Muscle of back (tissue), 13 donors: ENCODE measurements at places on chromosomes 5 and 9. TPM values are rescaled to one million over a fixed set of nuclear protein-coding genes. Genes with fewer than 3 reads are reported as not detected.
A peak's percentile ranks its signal among the peaks of the same experiment; 100 is the strongest.

GRCh38 chr9:90521811-90522570 is 120.6 kb downstream of the DIRAS2 start:
- DNase-seq, result no peak

DNA sequence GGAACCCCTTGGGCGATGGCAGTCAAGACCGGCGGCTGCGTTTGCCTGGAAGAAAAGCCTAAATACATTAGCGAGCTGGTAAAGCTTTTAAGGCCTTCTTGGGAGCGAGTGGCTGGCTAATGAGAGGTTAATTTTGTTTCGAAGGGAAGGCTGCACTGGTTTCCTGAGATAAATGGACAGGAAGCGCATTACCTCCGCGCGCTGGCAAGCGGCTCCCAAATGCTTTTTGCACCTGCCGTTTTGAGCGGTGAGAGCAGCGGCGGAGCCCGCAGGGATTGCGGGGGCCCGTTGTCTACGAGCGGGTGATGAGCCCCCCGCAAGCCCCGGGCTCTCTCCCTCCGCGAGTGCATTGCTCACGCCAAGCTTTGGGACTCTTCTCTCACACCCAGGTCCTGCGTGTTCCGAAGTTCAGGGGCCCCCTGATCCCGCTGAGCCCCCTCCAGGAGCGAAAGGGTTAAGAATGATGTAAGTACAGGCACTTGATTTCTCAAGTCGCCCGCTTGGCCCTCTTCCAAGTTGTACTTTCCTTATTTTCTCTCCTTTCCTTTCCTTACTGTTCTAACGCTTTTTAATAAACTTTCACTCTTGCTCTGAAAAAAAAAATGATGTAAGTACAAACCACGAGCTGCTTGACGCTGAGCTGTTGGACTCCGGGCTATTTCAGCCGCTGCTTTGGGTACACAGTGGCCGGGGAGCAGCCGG is 3.1 kb upstream of the RGMB start:
- DNase-seq, result peak; percentile 83

The ZNF483 gene
- 0.99 TPM for polyA plus RNA-seq

GRCh38 chr5:115850744-115851416 is 9.1 kb downstream of the AP3S1 start:
- peak; percentile 31 for DNase-seq

DNA sequence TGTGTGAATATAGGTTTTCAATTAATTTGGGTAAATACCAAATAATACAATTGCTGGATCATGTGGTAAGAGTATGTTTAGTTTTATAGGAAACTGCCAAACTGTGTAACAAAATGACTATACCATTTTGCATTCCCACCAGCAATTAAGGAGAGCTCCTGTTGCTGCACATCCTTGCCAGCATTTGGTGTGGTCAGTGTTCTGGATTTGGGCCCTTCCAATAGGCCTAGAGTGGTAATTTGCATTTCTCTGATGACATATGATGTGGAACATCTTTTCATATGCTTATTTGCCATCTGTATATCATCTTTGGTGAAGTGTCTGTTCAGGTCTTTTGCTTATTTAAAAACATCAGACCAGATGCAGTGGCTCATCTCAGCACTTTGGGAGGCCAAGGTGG is 11.6 kb upstream of the RFK start:
- DNase-seq, result no peak

- no peak for DNase-seq
Observed at GRCh38 chr5:154058055-154059038, 19.6 kb downstream of the MFAP3 start.

- no peak for DNase-seq
Observed at GRCh38 chr5:42990892-42991291, 49.2 kb downstream of the ANXA2R start.

- DNase-seq, result no peak
Observed at GRCh38 chr9:130490981-130491380, 46.2 kb downstream of the ASS1 start.

DNA sequence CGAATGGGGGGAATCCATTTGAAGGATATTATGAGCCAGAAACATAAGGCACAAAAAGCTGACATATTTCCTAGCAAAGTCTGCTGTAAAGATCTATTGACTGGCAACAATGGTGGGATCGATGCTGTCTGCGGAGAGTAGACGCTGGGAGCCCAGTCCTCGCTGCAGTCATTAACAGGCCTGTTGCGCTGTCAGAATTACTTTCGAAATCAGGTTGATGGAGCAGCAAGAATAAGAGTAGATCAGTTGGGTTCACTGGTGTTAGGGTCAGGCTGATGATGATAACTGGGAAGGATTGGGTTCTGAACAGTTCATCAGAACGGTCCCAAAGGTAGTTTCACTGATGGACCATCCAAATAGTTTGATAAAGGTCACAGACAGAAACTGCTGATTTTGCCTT is 87.1 kb downstream of the MEGF10 start:
- DNase-seq, result no peak
